ENCODE measurements at places on chromosomes 7 and 10.

GRCh38 chr10:16949816-16950215 is 132.6 kb upstream of the RSU1 start:
- DNase-seq = no peak

DNA sequence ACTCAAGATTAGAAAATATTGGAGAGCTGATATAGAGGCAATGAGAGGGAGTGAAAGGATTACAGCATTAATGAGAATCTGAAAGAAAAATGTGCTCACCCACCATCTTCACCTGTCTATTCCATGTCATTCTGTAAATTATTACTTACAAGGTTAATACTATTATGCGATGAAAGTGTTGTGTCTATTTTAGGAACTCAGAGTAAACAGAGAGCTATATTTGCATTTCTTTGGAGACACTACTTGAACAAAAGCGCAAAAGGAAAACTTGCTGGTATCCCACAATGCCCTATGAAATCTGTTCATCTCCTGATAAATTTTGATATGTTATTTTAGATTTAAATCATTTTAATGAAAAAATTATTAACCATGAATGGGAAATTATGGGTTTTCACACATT is 196.1 kb downstream of the ZEB1 start:
- DNase-seq = no peak

DNA sequence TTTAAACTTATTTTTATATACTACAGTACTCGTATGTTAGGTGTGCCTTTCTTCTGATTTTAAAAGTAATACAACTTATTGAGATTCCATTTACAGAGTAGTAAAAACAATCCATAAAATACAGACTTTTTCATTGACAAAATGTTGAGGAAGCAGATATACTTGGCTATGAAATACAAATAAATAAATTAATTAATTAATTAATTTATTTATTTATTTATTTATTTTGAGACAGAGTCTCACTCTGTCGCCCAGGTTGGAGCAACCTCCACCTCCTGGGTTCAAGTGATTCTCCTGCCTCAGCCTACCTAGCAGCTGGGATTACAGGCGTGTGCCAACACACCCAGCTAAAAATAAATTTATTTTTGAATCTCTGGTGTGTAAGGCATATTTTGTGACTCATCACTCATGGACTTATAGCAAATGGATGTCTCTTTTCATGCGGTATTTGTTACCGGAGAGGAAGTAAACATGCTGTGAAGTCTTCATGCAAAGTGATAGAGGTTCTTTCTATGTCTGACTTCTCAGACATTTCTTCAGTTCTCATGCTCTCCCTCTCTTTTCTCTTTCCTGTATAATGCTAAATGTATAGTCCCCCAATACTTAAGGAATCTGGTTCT is 20.2 kb upstream of the SRPK2 start:
- DNase-seq = no peak

- DNase-seq = no peak
These were observed 234.5 kb upstream of the TCF7L2 start for GRCh38 chr10:112715581-112715980.

DNA sequence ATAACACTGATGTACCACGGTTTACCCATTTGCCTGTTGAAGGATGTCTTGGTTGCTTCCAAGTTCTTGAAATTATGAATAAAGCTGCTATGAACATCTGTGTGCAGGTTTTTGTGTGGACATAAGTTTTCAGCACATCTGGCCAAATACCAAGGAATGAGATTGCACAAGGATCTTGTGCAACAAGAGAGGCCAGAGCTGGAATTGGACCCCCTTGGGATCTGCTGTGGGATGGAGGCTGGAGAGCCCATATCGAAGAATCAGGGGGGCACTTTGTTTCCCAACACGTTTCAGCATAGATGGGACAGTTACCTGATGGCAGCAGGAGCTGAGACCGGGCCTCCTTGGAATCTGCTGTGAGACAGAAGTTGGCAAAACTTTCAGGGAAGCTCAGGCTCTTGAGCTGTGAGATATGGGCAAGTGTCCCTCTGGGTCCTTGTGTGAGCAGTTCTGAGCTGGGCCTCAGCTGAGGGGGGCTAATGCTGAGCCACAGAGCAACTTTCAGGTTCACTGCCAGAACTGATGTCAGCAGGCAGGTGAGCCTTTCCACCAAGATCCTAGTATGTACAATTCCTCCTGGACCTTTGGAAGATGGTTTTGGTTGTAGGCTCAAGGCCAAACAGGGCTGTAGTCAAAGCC is 115.2 kb upstream of the RAB18 start:
- DNase-seq = no peak

DNA sequence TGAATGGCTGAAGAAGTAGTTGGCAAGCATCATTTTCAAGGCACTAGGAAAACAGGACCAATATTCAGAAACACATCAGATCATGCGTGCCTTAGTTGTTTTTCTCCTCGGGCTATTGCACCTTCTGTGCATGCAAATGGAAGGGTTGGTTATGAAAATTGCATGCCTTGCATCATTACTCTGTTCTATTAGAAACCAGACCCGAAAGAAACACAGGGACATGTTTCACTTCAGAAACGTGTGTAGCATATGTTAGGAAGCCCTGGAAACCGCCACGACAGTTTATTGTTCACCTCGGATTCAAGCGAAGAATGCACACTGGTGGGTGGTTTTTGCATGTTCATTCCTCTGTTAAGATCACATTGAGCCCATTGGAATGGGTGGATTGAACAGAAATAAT is 214.7 kb downstream of the FRMD4A start:
- no peak for DNase-seq

GRCh38 chr10:73086816-73087215 is 9.8 kb downstream of the P4HA1 start:
- no peak for DNase-seq

DNA sequence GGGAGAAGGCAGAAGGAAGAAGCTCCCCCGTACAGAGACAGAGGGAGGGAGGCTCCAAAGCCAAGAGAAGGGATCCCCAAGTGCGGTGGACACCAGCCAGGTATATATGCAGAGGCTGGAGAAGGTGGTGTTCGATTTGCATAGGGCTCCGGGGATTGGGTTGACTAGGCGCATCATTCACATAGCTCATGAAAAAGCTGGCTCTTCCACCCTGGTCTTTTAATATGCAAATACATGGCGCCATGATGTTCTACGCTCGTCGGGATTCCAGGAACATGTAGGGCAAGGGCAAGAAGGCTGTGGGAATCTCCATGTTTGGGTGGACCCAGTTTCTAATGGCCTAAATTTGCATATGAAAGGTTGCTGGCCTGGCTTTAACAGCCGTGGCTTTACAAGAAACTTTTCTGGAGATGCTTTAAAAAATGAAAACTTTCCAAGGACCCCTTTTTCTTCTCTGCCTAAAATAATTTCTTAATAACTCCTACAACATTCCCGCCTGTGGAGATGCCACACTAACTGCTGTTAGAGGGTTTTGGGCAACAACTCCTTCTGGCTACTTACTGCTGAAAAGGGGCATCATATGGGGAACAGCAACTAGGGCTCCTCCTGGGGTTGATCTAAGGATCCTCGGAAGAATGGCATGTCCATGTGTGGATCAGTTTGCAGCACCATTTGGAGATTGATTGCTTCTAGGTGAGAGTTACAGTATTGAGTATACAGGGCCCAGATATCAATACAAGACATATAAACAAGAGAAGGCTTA is 28.3 kb downstream of the C1GALT1 start:
- no peak for DNase-seq

- no peak for DNase-seq
These were observed 37.4 kb downstream of the PRKAG2 start for GRCh38 chr7:151839451-151839921.

DNA sequence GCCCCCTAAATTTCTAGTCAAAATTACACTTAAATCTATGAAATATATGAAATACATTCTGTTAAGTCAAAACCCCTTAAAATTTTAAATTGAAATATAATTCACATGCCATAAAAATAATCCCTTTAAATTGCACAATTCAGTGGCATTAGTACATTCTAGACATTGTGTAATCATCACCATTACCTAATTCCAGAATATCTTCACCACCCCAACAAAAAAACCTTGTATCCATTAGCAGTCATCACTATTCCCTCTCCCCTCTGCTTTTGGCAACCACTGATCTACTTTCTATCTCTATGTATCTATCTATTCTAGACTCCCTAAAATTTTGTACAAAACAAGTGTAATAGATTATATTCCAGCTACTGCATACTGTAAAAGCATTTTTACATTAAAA is 261.2 kb downstream of the GLI3 start:
- DNase-seq = no peak

DNA sequence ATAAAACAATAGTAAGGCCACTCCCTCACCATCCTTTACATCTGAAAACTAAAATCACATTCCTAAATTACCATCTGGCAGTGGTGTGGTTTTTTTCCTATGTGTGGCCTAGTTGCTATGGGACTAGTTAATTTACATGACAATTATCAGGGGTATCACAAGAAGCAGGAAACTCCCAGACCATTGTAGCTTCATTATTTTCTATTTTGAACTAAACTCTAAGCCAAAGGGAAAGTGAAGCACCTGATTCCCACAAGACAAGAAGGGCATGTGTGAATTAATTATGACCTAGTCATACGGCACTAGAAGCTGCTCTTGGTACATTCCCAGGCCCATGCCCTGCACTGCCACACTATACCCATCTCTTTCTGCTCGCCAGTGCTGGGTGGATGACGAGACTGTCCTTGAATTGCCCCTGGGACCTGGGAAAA is 103.4 kb downstream of the ATXN7L1 start:
- no peak for DNase-seq

DNA sequence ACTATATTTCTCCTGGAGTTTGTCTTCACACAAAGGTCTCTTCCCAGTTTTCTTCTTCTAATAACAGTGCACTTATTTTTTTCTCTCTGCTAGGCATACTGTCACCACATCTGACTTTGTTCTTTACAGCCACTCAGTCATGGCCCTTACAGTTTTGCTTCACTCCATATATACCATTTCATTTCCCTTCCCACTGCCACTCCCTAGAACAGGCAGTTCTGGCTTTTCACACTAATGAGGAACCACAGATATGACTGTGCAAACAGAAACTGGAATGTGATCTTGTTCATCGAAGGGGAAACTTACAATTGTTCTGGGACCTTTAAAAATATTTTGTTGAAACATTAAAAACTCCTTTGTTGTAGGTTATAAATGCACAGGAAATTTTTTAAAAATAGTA is 67.3 kb downstream of the EPDR1 start:
- peak; percentile 32 for DNase-seq

GRCh38 chr10:126196281-126196680 is 192.0 kb downstream of the ADAM12 start:
- DNase-seq = no peak

DNA sequence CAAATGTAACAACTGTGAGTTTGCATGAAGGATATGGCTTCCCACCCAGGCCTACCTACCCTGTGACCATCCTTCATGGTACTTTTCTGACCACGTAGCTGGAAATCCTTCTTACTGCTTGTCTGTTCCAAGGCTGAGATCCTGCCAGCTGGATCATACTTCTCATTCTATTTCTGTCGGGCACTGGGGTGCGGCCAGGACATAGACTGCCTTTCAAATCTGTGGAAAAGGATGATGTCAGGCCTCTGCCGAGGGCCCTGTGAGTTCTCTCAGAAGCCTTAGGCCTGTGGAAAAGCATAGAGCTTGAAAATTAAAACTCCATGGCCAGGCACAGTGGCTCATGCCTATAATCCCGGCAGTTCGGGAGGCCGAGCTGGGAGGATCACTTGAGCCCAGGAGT is 10.0 kb downstream of the VWC2 start:
- no peak for DNase-seq

GRCh38 chr7:78017591-78018100 is 219.1 kb downstream of the PHTF2 start:
- DNase-seq = no peak

- no peak for DNase-seq
These were observed 33.6 kb downstream of the WASL start for GRCh38 chr7:123715198-123715597.

DNA sequence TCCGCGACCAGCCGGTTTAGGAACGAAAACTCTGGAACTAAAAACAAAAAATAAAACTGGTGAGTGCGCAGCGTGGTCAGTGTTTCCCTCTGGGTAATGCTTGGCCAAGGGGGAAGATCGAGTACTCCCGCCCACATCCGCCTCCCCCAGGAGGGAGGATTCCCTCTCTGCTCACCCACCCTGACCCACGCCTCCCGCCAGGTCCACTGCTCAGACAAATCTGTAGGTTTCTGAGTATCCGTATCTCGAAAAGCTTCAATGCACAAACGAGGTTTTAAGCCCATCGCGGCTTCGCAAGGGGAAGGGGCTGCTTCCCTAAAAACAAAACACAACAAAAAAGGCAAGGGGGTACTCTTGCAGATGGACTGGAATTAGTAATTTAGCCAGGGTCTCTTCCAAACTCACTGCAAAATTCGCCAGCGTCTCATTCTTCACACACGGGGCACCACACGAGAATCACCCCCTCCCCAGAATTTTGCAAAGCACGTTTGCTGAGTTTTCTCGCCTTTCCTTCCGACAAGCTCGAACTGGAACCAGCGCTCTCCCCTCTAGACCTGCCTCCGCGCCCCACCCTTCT is 75.2 kb downstream of the INSIG1 start:
- DNase-seq = no peak

- no peak for DNase-seq
These were observed 559.7 kb downstream of the TCERG1L start for GRCh38 chr10:130751851-130752250.

DNA sequence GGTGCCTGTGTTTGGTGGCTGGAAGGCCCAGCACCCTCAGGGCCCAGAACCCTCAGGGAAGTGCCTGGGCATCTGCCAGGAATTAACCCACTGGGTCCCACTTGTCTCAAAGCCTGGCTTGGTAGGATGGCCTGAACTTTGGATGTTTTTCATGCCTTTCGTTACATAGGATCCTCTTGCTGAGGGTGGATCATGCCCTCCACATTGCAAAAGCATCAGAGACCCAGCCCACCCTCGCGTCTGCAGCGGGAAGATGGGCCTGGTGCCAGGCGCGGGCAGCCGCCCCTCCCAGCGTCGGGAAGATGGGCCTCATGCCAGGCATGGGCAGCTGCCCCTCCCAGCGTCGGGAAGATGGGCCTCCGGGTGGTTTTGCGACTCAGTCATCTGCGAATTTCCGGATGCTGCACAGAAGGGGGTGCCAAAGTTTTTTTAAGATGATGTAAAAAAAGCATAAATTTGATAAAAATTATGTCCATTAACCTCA is 51.9 kb upstream of the PRKAR1B start:
- peak; percentile 9 for DNase-seq

DNA sequence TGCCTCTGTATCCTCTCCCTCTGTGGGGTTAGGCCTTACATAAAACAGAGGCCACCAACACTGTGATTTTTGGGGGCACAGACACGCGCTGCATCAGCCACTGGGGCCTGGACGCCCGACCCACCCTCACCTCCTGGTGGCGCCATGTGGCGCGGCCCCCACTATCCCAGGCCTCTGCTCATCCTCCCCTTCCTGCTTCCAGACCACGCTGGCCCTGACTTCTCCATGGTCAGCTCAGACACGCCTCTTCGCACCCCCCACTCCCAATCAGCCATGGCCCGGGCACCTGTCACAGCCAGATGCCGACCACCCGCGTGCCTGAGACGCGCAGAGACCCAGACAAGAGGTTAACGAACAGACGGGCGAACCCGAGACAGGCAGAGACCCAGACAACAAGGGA is 263.9 kb downstream of the ELFN1 start:
- no peak for DNase-seq

- DNase-seq = no peak
These were observed 37.2 kb downstream of the ZNF33A start for GRCh38 chr10:38047666-38048065.

DNA sequence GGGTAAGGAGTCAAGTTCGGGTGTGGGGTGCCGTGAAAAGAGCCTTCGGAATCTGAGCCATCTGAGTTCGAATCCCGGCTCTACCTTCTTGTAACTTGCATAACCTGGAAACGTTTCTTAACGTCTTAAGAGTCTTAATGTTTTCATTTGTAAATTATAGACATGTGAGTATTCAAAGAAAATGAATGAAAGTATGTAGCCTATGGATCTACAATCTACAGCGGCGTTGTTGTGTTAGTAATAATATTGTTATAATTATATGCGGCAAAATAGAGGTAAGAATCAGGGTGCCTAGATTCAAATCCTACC is 559 bp downstream of the VTI1A start:
- no peak for DNase-seq
